ENCODE measurements at places on chromosomes 3 and 15.

DNA sequence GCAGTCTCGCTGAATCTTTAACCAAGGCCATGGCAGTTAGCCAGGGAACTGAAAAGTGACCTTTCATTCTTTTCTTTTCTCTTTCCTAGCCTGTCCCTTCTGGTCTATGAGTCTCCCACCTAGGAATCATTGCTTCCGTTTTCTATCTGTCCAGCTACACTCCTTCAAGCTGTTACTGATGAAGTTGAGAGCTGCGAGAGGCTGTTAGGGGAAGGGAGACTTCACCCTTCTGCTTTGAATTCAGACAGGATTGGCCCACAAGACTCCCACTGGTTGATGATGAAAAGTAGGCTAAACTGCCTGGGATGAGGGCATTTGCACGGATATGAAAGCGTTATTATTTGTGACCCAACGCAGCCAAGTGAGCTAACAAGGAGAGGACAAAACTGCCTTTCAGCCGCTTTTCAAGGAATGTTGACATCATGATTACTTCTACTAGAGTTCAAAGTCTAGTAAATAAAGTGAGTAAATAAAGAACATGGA lies 30.2 kb downstream of the EIF4E3 start:
- no peak for DNase-seq

GRCh38 chr3:126959921-126960603 lies 22.9 kb upstream of the PLXNA1 start:
- peak; percentile 69 for DNase-seq

GRCh38 chr3:126954141-126954842 lies 28.6 kb upstream of the PLXNA1 start:
- DNase-seq: no peak

- no peak for DNase-seq
Measured at GRCh38 chr15:47754312-47754711, 37.0 kb downstream of the SEMA6D start.

DNA sequence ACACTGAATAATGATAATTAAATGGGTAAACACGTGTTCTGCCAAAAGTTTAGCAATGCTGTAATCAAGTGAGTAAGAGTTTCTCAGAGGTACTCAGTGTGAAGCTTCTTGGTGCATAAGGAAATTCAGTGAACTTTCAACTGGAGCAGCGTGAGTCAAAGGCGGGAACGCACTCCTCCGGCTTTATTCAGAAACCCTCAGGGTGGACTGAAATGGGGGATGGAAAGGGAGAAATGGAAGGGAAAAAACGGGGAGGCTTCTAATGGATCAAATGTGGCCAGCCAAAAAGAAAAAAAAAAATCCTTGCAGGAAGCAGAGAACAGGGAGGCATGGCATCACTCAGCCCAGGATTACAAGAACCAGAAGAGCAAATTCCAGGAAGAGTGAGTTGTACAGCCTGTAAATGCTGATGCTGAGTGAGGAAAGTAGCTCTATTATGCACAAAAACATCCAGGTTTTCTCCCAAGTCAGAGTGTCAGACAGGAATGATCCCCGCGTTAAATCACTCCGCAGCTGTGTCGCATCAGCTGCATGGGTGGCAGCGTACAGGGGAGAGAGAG lies 85.3 kb downstream of the ASB7 start:
- peak; percentile 81 for DNase-seq

All from AG10803 (cell line).